ENCODE measurements at places on chromosomes 7 and 10. TPM values are rescaled to one million over a fixed set of nuclear protein-coding genes. Genes with fewer than 3 reads are reported as not detected.

Gene GPR37
- 0.13 TPM for total RNA-seq

Gene SVIL
- 34.5 TPM for total RNA-seq

Gene AZGP1
- total RNA-seq = 120 TPM

Gene GJD4
- total RNA-seq = not detected

Gene ANXA8
- total RNA-seq = 2.5 TPM

Gene STAG3
- total RNA-seq = 11.0 TPM

Gene TMEM270
- total RNA-seq = not detected

Gene AQP1
- 864 TPM for total RNA-seq

Gene CYP2C18
- not detected for total RNA-seq

Gene CTAGE6
- total RNA-seq = 0.76 TPM

Gene MACROH2A2
- total RNA-seq = 6.7 TPM

Gene PKD1L1
- total RNA-seq = 1.5 TPM

Gene NANOS1
- 3.5 TPM for total RNA-seq

Gene ATOH7
- 0.22 TPM for total RNA-seq

Gene DNAJB6
- 129 TPM for total RNA-seq

Gene EFCAB10
- not detected for total RNA-seq
